ENCODE measurements at places on chromosomes 11 and 22.

GRCh38 chr11:33875621-33876294 lies 16.1 kb downstream of the LMO2 start:
- no peak for DNase-seq

DNA sequence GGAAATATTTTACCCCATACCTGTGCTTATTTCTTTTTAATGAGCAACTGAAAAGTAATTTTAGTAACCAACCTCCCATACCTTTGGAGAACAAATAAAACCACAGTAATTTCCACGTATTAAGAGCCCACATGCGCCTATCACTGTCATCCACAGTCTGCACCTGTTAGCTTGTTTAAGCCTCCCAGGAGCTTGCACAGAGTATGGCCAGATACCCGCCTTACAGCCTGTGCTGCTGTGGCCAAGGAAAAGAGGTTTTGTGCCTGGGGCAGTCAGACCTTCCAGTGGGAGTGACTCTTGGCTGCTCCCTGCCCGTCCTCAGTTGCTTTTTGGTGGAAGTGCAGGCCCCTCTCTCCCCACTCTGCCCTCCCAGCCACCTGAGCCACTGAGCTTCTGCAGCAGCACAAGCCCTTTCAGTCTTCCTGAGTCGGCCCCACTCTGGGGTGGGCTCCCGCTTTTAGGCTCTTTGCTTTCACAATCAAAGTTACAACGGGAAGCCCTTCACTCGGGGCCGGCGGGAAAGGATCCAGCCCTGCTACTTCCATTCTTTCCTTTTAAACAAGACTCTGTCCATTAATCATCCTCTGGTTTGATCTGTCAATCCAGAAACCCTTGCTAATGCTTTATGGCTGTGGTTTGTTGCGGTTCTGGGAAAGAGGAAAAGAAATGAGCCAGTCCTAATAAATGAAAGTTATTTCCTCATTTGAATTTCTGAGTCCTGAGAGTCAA lies 308.8 kb downstream of the TBC1D22A start:
- no peak for DNase-seq

DNA sequence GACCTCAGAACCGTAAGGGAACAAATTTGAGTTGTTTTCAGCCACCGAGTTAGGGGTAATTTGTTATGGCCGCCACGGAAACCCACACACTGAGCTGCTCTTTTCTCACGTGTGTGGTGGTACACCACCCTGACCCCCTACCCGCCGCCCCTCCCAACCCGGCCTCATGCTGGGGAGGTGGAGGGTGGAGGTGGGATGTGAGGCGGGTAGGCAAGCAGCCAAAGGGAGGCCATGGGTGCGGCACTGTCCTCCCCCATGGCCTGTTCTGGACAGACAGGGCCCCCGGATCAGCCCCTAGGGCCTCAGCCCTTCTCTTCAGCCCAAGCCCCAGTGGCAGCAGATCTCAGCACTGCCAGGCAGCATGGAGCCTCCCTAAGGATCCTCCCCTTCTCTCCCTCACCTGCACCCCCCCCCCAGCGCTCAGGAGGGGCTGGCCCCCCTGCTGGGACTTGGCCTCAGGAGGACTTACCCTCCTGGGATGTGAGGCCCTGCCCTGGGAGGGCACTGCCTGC lies 7.9 kb downstream of the PRR5 start:
- peak; percentile 51 for DNase-seq

- no peak for DNase-seq
These were observed 844.5 kb upstream of the RAG2 start for GRCh38 chr11:37442576-37442975.

- no peak for DNase-seq
These were observed 5.8 kb downstream of the NRIP3 start for GRCh38 chr11:8998017-8998416.

GRCh38 chr11:124877631-124877909 lies 12.3 kb downstream of the ROBO3 start:
- no peak for DNase-seq

GRCh38 chr11:120827198-120827597 lies 196.7 kb upstream of the TBCEL start:
- no peak for DNase-seq

GRCh38 chr11:14611939-14612338 lies 31.7 kb upstream of the PDE3B start:
- DNase-seq = no peak

DNA sequence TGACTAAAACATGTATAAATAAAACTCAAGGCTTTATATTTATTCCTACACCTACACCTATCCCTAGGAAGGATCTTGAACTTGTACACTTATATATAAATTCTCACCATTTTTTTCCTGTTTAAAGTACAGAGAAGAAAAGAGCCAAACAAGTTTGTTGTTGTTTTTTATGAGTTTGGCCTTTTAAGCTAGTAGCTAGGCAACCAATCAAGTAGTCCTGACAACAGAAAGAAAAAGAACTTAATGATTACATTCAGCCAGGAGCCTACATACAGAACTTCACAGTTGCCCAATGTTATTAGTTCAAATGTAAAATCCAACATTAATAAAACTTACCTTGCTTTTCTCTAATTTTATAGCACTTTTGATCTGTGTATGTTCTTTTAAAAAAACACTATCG lies 316.2 kb downstream of the SOX6 start:
- no peak for DNase-seq

- DNase-seq = no peak
These were observed 18.3 kb upstream of the OR5M8 start for GRCh38 chr11:56509439-56509838.

DNA sequence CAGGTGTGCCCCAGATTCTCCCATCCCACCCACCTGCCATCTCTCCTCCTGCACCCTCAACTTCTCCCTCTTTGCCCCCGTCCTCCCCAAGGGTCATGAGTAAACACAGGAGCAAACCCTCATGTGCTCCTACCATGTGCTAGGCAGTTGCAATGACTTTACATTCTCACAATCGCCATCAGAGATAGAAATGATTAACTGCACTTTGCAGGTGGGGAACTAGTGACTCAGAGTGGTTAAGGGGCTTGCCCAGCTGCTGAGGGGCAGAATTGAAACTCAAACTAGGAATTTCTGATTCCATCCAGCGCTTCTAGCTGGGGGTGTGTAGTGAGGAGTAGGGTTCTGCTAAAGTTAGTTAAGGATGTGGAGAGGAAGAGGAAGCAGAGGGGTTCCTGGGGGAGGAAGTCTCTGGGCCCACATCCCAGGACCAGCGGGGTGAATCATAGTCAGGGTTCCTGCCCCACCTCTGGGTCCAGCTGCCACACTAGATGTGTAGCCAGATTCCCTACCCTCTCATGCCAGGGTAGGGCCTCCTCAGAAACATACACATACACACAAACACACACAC lies 16.0 kb upstream of the PRG2 start:
- DNase-seq = no peak
